ENCODE measurements at places on chromosomes 7 and 10. TPM values are rescaled to one million over a fixed set of nuclear protein-coding genes. Genes with fewer than 3 reads are reported as not detected.

TFPI2 gene
- total RNA-seq: 0.79 TPM

PRPS1L1 gene
- total RNA-seq: not detected

ADAM8 gene
- total RNA-seq: 1.2 TPM

GTPBP4 gene
- 16.7 TPM for total RNA-seq

MINDY3 gene
- total RNA-seq: 37.3 TPM

CTTNBP2 gene
- total RNA-seq: 0.43 TPM

ZSCAN21 gene
- total RNA-seq: 8.0 TPM

GPR26 gene
- not detected for total RNA-seq

GBX1 gene
- total RNA-seq: not detected

SPDYE11 gene
- total RNA-seq: not detected

EGFR gene
- 125 TPM for total RNA-seq

ZNF239 gene
- total RNA-seq: 4.4 TPM

PLXNA4 gene
- total RNA-seq: 0.33 TPM

CCDC3 gene
- total RNA-seq: 0.11 TPM

PSPH gene
- total RNA-seq: 44.6 TPM

DNMBP gene
- total RNA-seq: 22.6 TPM

CD36 gene
- 0.39 TPM for total RNA-seq

NEURL1 gene
- 10.0 TPM for total RNA-seq

GRB10 gene
- 17.3 TPM for total RNA-seq

GHRHR gene
- not detected for total RNA-seq

AKR1D1 gene
- not detected for total RNA-seq

DDC gene
- total RNA-seq: not detected

Data from placental epithelial cell (primary cell).